ENCODE measurements at places on chromosomes 13 and 19. TPM values are rescaled to one million over a fixed set of nuclear protein-coding genes. Genes with fewer than 3 reads are reported as not detected.

GRCh38 chr19:41136636-41137455 lies 22.6 kb downstream of the CYP2F1 start:
- DNase-seq, result no peak
- H3K36me3 ChIP-seq, result no peaks in the 10 kb centered on the region
- H3K4me1 ChIP-seq, result no peaks in the 10 kb centered on the region
- H3K27ac ChIP-seq, result no peak overlapping the region

GRCh38 chr13:49540552-49540951 lies 44.8 kb downstream of the PHF11 start:
- H3K36me3 ChIP-seq, result peaks cover 21% of the 10 kb centered on the region
- H3K27me3 ChIP-seq, result no peaks in the 10 kb centered on the region
- peaks cover 3% of the 10 kb centered on the region for H3K4me1 ChIP-seq
- DNase-seq, result no peak
- no peak overlapping the region for H3K27ac ChIP-seq
- no peak overlapping the region for H3K4me3 ChIP-seq

GRCh38 chr13:22017226-22017625 lies 346.4 kb downstream of the FGF9 start:
- DNase-seq, result no peak
- H3K27me3 ChIP-seq, result no peaks in the 10 kb centered on the region
- H3K36me3 ChIP-seq, result no peaks in the 10 kb centered on the region
- no peak overlapping the region for H3K4me3 ChIP-seq
- H3K27ac ChIP-seq, result no peak overlapping the region

- H3K27ac ChIP-seq, result no peak overlapping the region
- H3K4me1 ChIP-seq, result peaks cover 2% of the 10 kb centered on the region
- no peak overlapping the region for H3K4me3 ChIP-seq
- no peak for DNase-seq
Measured at GRCh38 chr19:47267350-47267759, 7.3 kb upstream of the INAFM1 start.

- no peaks in the 10 kb centered on the region for H3K27me3 ChIP-seq
- H3K27ac ChIP-seq, result no peak overlapping the region
- DNase-seq, result no peak
- no peak overlapping the region for H3K4me3 ChIP-seq
Measured at GRCh38 chr19:54684527-54684926, 21.7 kb downstream of the LILRB4 start.

GRCh38 chr19:7363225-7363624 lies 14.5 kb downstream of the ARHGEF18 start:
- no peaks in the 10 kb centered on the region for H3K36me3 ChIP-seq
- no peaks in the 10 kb centered on the region for H3K4me1 ChIP-seq
- H3K27me3 ChIP-seq, result peaks cover 27% of the 10 kb centered on the region

DNA sequence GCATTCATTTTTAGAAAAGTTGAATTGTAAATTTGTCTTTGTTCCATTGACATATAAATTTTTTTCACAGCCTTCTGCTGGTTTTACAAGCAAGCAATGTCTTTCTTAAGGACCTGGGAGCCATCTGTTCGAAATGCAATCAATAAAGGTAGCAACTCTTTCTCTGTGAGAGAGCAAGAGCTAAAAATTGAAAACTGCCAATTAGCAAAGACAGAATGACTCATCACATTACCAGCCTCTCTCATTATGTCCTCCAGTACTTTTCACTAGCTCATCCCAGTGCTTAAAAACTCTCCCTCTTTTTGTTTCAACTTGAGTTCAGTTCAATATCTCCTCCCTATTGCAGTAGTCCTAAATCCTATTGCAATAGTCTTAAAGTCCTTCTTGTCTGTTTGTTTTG lies 760.7 kb upstream of the SLITRK6 start:
- H3K27me3 ChIP-seq, result no peaks in the 10 kb centered on the region
- H3K4me3 ChIP-seq, result no peak overlapping the region
- no peaks in the 10 kb centered on the region for H3K4me1 ChIP-seq
- no peaks in the 10 kb centered on the region for H3K36me3 ChIP-seq

- H3K36me3 ChIP-seq, result no peaks in the 10 kb centered on the region
- H3K27ac ChIP-seq, result no peak overlapping the region
- peaks cover 15% of the 10 kb centered on the region for H3K27me3 ChIP-seq
- DNase-seq, result no peak
- no peak overlapping the region for H3K4me3 ChIP-seq
- H3K4me1 ChIP-seq, result peaks cover 33% of the 10 kb centered on the region
Measured at GRCh38 chr19:28880735-28881401, 332.1 kb downstream of the UQCRFS1 start.

DNA sequence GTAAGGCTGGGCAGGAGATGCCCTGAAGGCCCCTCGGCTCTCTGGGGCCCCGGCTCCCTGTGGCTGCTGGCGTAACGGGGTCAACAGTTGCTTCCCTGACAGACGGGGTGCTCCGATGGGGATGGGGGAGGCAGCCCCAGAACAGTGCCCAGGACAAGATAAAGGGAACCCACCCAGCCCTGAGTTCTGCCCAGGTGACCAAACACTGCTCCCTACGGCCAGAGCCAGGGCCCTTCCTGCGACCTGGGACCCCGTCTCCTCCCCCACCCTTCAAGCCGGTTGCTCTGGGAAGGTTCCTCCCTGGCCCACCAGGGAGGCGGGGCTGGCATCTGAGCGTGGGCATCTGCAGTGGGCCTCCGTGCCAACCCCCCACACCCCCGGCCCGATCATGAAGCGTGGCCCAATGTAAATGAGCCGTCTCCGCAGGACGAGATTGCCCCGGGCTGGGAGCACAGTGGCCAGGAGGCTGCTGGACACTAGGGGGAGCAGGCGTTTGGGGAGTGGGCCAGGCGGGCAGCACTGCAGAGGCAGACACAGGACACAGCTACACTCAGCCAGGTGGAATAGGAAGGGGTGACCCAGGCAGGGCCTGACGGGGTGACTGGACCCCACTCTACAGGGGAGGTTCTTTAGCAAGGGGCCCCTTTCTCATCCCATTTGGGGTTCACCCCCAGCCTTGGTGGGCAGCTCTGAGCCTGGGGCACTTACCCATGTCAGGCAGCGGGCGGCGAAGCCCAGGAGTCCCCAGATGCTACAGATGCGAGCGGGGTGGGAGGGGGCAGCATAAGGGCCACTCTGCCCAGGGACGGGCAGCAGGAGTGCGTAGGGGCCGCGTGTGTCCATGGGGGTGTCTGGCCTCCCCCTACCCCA lies 1.2 kb upstream of the NKPD1 start:
- DNase-seq, result no peak
- no peaks in the 10 kb centered on the region for H3K36me3 ChIP-seq
- H3K4me1 ChIP-seq, result peaks cover 8% of the 10 kb centered on the region
- H3K27ac ChIP-seq, result peak overlapping the region; percentile 9
- peaks cover 8% of the 10 kb centered on the region for H3K27me3 ChIP-seq

- no peak for DNase-seq
- H3K4me3 ChIP-seq, result no peak overlapping the region
- H3K27me3 ChIP-seq, result peaks cover under 1% of the 10 kb centered on the region
- H3K27ac ChIP-seq, result no peak overlapping the region
Measured at GRCh38 chr13:53020764-53021335, 7.8 kb upstream of the OLFM4 start.

DNA sequence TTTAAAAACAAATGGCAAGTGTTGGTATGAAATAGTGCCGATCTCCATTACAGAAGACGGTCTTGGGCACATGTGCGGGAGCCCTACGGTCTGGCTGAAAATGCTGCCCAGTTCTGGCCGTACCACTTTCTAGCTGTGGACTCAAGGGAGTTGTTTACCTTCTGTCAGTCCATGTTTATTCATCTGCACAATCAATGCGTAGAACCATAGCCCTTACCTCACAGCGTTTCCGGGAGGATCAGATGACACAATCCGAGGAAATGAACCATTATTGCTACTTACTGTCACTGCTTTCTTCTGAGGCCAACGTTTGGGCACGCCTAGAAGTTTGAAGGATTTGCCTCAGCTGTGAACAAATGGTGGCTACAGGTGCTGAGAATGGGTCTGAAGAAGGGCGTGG lies 31.2 kb downstream of the GADD45B start:
- no peaks in the 10 kb centered on the region for H3K27me3 ChIP-seq
- peak overlapping the region; percentile 69 for H3K4me3 ChIP-seq
- no peaks in the 10 kb centered on the region for H3K36me3 ChIP-seq
- H3K27ac ChIP-seq, result peak overlapping the region; percentile 90

- H3K27ac ChIP-seq, result peak overlapping the region; percentile 62
- DNase-seq, result no peak
- H3K36me3 ChIP-seq, result no peaks in the 10 kb centered on the region
- peaks cover 6% of the 10 kb centered on the region for H3K27me3 ChIP-seq
- H3K4me1 ChIP-seq, result peaks cover 8% of the 10 kb centered on the region
Measured at GRCh38 chr19:33280351-33280921, 21.9 kb downstream of the CEBPA start.

- no peak overlapping the region for H3K4me3 ChIP-seq
- no peak for DNase-seq
- no peaks in the 10 kb centered on the region for H3K4me1 ChIP-seq
Measured at GRCh38 chr19:54107876-54108490, 5.3 kb downstream of the NDUFA3 start.

DNA sequence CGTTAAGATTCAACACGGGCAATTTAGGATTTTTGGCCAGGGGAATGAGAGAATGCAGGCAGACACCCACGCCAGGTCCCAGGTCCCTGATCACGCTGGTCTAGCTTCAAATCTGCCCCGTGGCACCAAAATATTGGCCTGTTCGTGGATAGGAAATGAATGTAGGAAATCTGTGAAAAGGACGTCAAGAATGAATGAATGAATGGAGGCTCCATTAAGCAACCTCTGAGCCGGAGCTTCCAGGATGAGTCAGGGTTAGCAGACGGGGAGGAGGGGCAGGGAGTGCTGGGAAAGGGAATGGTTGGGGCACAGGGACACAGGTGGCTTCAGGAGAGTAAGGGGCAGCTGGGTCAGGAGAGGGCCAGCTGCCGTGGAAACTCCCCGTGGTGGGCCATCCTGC lies 4.2 kb downstream of the SULT2B1 start:
- no peaks in the 10 kb centered on the region for H3K36me3 ChIP-seq
- no peak overlapping the region for H3K4me3 ChIP-seq
- peaks cover 18% of the 10 kb centered on the region for H3K4me1 ChIP-seq
- H3K27ac ChIP-seq, result peak overlapping the region; percentile 89

- peak overlapping the region; percentile 57 for H3K27ac ChIP-seq
- H3K27me3 ChIP-seq, result peaks cover 26% of the 10 kb centered on the region
- no peaks in the 10 kb centered on the region for H3K36me3 ChIP-seq
Measured at GRCh38 chr19:41323023-41323422, 13.1 kb downstream of the CCDC97 start.

- H3K4me3 ChIP-seq, result no peak overlapping the region
- no peaks in the 10 kb centered on the region for H3K36me3 ChIP-seq
- no peaks in the 10 kb centered on the region for H3K27me3 ChIP-seq
- no peak for DNase-seq
- H3K4me1 ChIP-seq, result no peaks in the 10 kb centered on the region
Measured at GRCh38 chr19:54696117-54696548, 28.1 kb upstream of the KIR3DL3 start.

DNA sequence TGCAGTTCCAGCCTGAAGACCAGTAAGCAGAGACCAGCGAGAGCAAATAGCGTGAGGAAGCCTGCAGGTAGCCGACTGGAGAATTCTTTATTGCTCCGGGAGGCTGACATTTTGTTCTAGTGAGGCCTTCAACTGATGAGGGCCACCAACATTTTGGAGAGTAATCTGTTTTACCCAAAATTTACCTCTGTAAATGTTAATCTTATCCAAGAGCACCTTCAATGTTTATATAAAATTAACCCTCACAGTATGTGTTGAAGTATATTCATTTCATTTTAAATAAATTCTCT lies 546.4 kb upstream of the SLITRK5 start:
- H3K36me3 ChIP-seq, result no peaks in the 10 kb centered on the region
- peaks cover 4% of the 10 kb centered on the region for H3K4me1 ChIP-seq
- no peak overlapping the region for H3K27ac ChIP-seq
- no peak for DNase-seq
- no peaks in the 10 kb centered on the region for H3K27me3 ChIP-seq

DNA sequence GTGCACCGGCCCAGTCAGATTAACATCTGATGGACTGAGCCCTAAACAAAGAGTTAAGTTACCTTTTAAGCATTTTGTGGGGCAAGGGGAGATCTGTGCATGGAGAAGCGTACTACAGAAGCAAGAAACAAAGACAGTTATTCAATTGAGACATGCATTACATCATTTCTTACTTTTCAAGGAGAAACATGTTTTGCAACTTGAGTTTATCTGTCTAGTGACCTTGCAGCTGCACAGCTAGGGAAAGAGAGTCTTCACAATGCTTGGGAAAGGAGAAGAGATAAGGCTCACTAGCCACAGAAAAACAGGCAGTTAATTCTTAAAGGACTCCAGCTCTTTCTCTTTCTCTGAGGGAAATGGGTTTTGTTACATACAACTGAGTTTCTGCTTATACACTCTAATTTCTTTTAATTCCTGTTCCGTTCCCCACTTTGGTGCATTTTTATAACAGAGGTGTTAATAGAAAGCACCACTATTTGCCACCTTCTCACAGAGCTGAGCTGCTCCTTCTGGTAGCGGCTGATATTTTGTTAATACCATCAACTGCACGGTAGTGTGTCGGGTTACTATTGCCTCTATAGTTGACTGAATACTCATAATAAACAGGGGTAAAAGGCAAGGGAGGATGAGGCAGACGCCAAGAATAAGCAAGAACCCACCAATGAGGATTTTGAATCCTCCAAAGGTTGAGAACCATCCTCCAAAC lies 55.9 kb downstream of the ZNF431 start:
- H3K4me1 ChIP-seq, result no peaks in the 10 kb centered on the region
- H3K36me3 ChIP-seq, result no peaks in the 10 kb centered on the region
- no peak overlapping the region for H3K27ac ChIP-seq
- H3K27me3 ChIP-seq, result no peaks in the 10 kb centered on the region
- no peak overlapping the region for H3K4me3 ChIP-seq

- no peaks in the 10 kb centered on the region for H3K27me3 ChIP-seq
- H3K4me1 ChIP-seq, result no peaks in the 10 kb centered on the region
- H3K36me3 ChIP-seq, result no peaks in the 10 kb centered on the region
- no peak overlapping the region for H3K27ac ChIP-seq
Measured at GRCh38 chr13:74217811-74218210, 83.6 kb upstream of the KLF12 start.

The ZNF761 gene
- total RNA-seq, result 18.0 TPM

The RDH8 gene
- total RNA-seq, result not detected

The ZNF555 gene
- 9.7 TPM for total RNA-seq

The HRC gene
- total RNA-seq, result 3.2 TPM

The MEF2B gene
- total RNA-seq, result 1.5 TPM

The ZNF534 gene
- not detected for total RNA-seq

The RASGRP4 gene
- total RNA-seq, result not detected

The CATSPERD gene
- total RNA-seq, result 0.41 TPM

The ACP4 gene
- total RNA-seq, result not detected

The SKA3 gene
- total RNA-seq, result 7.6 TPM

The CEACAM19 gene
- total RNA-seq, result 6.1 TPM

The ZNF506 gene
- 11.8 TPM for total RNA-seq

All from type B pancreatic cell (in vitro differentiated cells).